K562 (cell line): ENCODE measurements at places on chromosomes 5 and 9. TPM values are rescaled to one million over a fixed set of nuclear protein-coding genes. Genes with fewer than 3 reads are reported as not detected.

DNA sequence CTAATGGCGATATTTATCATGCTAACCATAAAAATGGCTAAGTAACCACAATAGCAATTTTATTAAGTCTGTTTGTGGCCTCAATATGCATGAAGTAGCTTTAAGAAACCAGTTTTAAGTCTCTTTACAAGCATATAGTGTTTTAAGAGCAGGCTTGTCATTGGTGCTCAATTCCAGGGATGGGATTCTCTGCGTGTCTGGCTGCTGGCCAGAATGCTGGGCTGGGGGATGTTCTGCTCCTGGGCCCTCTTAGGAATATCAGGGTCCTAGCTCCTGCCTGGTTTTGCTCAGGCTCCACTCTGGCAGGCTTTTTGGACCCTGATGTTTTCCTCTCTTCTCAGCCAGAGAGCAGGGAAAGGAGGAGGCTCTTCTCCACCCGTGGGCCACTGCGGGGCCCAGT lies 127.2 kb downstream of the PDE8B start:
- no peaks in the 10 kb centered on the region for H3K4me1 ChIP-seq
- DNase-seq = no peak
- H3K27ac ChIP-seq = no peak overlapping the region

Gene DRD1
- total RNA-seq = not detected in 2 replicates

Gene IFNA6
- not detected in 2 replicates for total RNA-seq

Gene GRM6
- total RNA-seq = not detected in 2 replicates

DNA sequence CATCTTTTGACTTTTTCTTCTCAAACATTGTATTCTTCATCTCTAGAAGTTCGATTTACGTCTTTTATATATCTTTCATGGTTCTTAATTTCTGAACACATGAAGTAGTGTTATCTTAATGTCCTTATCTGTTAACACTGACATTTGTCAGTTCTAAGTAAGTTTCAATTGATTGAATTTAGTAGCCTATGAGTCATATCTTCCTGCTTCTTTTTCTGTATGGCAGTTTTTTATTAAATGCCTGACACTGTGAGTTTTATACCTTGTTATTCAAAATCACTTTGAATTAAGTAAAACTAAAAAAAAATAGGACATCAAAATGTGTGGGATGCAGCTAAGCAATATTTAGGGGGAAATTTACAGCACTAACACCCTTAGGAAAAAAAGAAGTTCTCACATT lies 707.0 kb upstream of the ACO1 start:
- no peaks in the 10 kb centered on the region for H3K4me1 ChIP-seq
- DNase-seq = no peak
- H3K27ac ChIP-seq = no peak overlapping the region
- no peaks in the 10 kb centered on the region for H3K36me3 ChIP-seq

DNA sequence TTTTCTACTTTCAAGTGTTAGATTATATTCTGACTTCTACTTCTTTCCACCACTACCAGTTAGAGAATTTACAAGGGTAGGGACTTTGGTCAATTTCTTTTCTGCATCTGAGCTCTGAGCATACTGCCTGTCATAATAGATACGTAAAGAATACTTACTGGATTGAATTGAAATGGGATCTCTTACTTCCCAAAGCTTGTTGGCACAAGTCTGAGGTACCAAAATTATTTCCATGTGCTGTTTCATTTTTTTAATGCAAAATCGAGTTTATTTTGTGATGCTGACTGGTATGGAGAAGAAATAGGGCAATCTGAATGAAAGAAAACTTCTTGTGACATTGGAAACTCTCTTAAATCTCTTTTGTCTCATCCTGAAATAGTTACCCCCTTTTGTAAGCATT lies 428.9 kb downstream of the SPATA31D1 start:
- no peak overlapping the region for H3K27ac ChIP-seq
- H3K4me1 ChIP-seq = no peaks in the 10 kb centered on the region
- H3K36me3 ChIP-seq = no peaks in the 10 kb centered on the region
- H3K27me3 ChIP-seq = no peaks in the 10 kb centered on the region
- DNase-seq = no peak
- H3K4me3 ChIP-seq = no peak overlapping the region

DNA sequence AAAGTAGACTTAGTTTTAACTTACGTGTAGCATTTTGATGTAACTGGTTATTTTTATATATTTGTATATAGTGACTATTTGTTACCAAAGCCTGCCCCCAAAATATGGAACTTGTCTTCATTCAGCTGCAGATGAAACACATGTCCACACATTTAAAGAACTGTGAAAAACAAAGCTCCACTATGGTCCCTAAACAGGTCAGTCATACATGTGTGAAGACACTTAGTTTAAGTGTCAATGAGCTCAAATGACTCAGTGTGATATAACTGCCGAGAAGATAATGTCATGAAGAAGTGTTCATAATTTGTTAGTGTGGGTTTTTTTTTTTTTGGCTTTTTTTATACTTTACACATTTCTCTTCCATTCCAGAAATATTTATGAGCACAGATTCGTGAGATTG lies 28.2 kb downstream of the HAVCR1 start:
- H3K27me3 ChIP-seq = no peaks in the 10 kb centered on the region
- DNase-seq = no peak
- no peak overlapping the region for H3K4me3 ChIP-seq
- no peak overlapping the region for H3K27ac ChIP-seq
- no peaks in the 10 kb centered on the region; the same call in 1 of the 2 replicates for H3K4me1 ChIP-seq

Gene TEX48
- total RNA-seq = not detected in 2 replicates

GRCh38 chr9:19161257-19162025 lies 34.1 kb upstream of the PLIN2 start:
- no peak overlapping the region for H3K4me3 ChIP-seq
- H3K27ac ChIP-seq = peak overlapping the region; percentile 79
- no peaks in the 10 kb centered on the region for H3K27me3 ChIP-seq
- DNase-seq = peak; percentile 50
- H3K4me1 ChIP-seq = peaks cover 12% of the 10 kb centered on the region

Gene MAN1B1
- 33.9 and 36.6 TPM in 2 replicates for total RNA-seq

GRCh38 chr9:14313951-14314423 lies at the start of gene NFIB:
TSS of gene NFIB (minus strand) at chr9:14314141. CDS start at chr9:14313511, 630 bp downstream.
- peaks cover 28% of the 10 kb centered on the region for H3K4me1 ChIP-seq
- H3K27me3 ChIP-seq = 0 out of 2 replicates have a peak, but pooled peaks cover 6% of the 10 kb centered on the region
- no peaks in the 10 kb centered on the region for H3K36me3 ChIP-seq
- peak within 1 kb of the TSS; percentile 72 for H3K27ac ChIP-seq
- peak within 1 kb of the TSS; percentile 50 for H3K4me3 ChIP-seq
